ENCODE measurements at places on chromosomes 5 and 9. TPM values are rescaled to one million over a fixed set of nuclear protein-coding genes. Genes with fewer than 3 reads are reported as not detected.

- DNase-seq = no peak
Measured at GRCh38 chr5:1193591-1193985, 7.8 kb upstream of the SLC6A19 start.

DNA sequence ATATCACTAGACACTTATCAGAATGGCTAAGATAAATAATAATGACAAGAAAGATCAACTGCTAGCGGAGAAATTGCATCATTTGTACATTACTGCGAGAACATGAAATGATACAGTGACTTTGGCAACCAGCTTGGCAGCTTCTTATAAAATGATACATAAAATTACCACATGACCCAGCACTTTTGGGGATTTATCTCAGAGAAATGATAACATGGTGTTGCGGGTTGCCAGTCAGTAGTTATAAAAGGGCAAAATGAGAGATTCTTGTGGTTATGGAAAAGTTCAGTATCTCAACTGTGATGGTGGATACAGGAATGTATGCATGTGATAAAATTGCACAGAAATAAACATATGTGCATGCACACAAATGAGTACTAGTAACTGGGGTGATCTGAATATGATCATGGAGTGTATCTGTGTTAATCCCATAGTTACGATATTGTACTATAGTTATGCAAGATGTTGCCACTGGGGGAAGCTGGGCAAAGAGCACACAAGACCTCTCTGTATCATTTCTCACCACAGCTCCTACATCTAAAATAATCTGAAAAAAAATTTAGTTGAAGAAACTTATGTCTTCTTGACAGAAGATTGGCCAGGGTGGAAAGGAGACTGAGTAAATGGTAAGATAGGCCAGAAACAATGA, 128.9 kb downstream of the NXNL2 start:
- no peak for DNase-seq

The UNC13B gene
- total RNA-seq = 0.94 TPM

DNA sequence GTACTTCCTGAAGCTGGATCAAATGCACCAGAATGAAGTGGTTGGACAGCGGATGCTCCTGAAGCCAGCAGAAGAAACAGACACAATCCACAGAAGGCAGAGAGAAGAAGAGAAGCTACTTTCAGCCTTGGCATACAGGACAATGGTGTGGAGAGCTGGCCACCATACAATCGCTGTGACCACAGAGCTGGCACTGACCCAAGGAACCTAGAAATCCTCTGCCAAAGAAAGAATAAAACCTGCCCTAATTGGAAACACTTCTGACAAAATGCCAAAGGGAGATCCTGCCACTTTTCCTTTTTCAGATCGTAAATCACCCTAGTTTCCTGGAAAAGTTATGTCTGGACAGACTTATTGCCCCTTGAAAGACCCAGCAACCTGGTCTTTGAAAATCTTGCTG, 77.8 kb downstream of the BAAT start:
- DNase-seq = no peak

GRCh38 chr5:112196584-112196983, 222.5 kb downstream of the EPB41L4A start:
- DNase-seq = no peak

The CATSPER3 gene
- 0.82 TPM for total RNA-seq

DNA sequence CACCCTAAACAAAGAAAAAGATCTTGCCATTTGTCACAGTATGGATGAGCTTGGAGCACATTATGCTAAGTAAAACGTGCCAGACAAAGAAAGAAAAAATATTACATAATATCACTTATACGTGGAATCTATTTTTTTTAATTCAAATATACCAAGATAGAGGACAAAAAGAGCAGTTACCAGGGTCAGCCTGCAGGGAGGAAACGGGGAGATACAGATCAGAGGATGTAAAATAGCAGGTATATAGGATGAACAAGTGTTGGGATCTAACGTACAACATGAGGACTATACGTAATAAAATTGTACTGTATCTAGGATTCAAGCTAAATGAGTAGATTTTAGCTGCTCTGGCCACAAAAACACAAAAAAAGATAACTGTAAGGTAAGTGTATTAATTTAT, 247.5 kb downstream of the TMEM161B start:
- no peak for DNase-seq

The ZNF454 gene
- not detected for total RNA-seq

The PTGES gene
- not detected for total RNA-seq

DNA sequence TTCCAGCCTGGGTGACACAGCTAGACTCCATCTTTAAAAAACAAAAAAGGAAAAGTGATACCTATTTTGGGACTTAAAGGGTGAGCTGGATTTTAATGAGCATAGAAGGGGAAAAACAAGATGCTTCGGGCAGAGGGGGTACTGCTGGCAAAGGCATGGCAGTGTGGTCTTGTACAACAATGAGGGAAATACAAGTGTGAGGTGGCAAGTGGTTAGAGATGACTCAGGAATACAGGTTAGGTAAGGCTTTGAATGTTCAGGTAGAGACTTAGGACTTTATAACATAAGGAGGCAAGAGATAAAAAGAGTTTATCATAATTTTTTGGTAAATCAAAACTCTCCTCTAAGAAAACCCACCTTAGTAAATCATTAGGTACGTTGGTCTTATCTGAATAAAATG, 132.9 kb downstream of the FBN2 start:
- no peak for DNase-seq

The TOR1A gene
- 69.6 TPM for total RNA-seq

Data from activated CD8-positive, alpha-beta memory T cell treated with anti-CD3 and anti-CD28 coated beads, Interleukin-2, amount 10 ng/mL, durations not matched to agents 7 days and 5 days (primary cell).